ENCODE measurements at places on chromosomes 12 and 14. TPM values are rescaled to one million over a fixed set of nuclear protein-coding genes. Genes with fewer than 3 reads are reported as not detected.

DNA sequence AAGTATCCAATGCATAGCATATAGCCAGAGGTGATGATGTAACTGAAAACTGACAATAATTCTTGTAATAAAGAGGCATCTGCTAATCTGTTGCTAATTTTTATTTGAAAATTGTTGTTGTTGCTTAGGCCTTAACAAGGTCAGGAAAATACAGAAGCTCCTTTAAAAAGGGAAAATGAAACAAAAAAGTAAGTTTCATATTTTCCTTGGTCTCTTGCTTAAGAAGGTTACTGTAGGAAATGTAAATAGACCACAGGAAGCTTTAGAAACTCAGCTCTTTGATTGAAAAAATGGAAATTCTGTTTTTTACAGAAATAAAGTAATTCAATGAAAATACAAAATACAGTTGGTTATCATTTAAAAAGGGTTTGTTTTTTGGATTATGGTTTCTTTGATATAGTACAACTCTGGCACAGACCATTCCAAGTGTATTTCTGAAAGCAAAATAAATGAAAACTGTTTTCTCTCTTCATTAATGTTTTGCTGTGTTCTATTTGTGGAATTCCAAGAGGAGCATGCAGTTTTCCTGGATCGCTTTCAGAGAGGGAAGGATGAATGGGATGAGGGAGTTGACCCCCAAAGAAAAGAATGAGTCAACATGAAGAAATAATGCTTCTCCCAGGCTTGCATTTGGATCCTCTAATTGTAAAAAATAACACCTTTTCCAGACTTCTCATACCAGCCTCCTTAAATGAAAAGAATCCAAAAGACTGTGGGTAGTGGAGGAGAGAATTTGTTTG lies 398.0 kb upstream of the FAR2 start:
- DNase-seq = no peak

- DNase-seq = no peak
These were observed 98.1 kb downstream of the GAS2L3 start for GRCh38 chr12:100671396-100672074.

The CRIP1 gene
- polyA plus RNA-seq = 27.1 TPM

GRCh38 chr12:618605-619004 lies 44.6 kb downstream of the NINJ2 start:
- no peak for DNase-seq

GRCh38 chr14:68628605-68629310 lies 164.1 kb downstream of the ZFP36L1 start:
- no peak for DNase-seq

DNA sequence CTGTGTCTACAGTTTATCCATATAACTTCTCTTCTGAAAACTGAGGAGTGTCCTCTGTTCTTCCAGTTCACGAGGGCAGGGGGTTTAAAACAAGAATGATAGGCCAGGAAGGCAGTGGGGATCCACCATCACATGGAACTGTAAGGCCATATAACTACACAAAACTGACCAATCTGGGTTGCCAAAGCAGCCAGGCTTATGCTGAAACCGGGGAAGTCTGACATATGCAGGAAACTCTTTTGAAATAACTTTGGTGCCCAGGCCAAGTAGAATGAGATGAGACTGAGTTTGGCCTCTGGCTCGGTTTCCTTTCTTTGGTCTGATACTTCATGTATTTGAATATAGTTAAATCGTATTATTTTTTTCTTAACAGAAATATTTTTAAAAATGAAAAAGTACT lies 18.0 kb upstream of the ATF1 start:
- no peak for DNase-seq

The NXPH4 gene
- 3.6 TPM for polyA plus RNA-seq

GRCh38 chr14:93219103-93219726 lies 12.2 kb downstream of the UBR7 start:
- peak; percentile 28 for DNase-seq

The EIF2S3B gene
- 1.5 TPM for polyA plus RNA-seq

GRCh38 chr12:48777501-48778400 lies 11.1 kb downstream of the ADCY6 start:
- DNase-seq = no peak

GRCh38 chr12:105671720-105672119 lies 341.2 kb downstream of the C12orf75 start:
- no peak for DNase-seq

The VSIG10 gene
- 20.5 TPM for polyA plus RNA-seq

The ARHGEF40 gene
- polyA plus RNA-seq = 71.5 TPM

GRCh38 chr12:97299847-97300246 lies 162.8 kb upstream of the RMST start:
- DNase-seq = no peak

- no peak for DNase-seq
These were observed 72.3 kb downstream of the METTL25 start for GRCh38 chr12:82430541-82431145.

The ACOT4 gene
- polyA plus RNA-seq = 3.7 TPM

The PTPRQ gene
- 31.5 TPM for polyA plus RNA-seq

DNA sequence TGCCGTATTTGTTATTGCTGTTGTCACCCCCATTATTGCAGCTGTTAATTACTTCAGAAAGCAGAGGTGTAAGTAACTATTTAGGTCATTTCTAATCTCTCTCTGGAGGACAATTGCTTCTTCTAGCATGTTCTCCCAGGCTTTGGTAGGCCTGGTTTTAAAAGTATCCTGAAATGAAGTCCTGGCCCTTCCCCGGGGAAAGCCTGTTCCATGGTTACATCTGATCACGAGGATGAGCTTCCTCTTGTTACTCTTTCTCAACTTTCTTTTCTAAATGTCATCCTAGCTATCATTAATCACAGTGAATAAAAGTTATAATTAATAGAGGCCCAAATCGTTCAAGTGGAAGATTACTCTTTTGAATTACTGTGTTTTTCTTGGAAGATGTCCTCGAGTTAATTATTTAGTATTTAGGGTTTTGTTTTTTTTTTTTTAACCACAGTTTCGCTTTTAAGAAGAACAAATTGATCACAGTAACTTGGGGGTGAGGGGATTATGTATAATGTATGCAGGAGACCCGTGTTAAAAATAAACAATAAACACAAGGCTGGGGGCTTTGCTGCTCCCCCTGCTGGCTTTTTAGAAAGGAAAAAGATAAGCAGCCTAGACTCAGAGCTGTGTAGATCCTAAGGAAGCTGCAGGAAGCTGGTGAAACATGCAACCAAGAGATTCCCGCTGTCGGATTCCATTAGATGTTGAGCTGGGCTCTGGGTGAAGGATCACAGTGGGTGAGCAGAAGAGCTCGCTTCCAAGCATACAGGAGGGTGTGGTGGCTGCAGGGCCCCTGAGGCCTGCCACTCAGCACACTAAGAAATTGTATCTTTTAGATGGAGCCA lies 420.1 kb downstream of the FUT8 start:
- peak; percentile 14 for DNase-seq

The NUAK1 gene
- 10.4 TPM for polyA plus RNA-seq

- DNase-seq = no peak
These were observed 28.7 kb downstream of the WNT5B start for GRCh38 chr12:1657688-1658087.

The SERPINA1 gene
- 106 TPM for polyA plus RNA-seq

The NDRG2 gene
- polyA plus RNA-seq = 184 TPM

GRCh38 chr12:77998236-77998786 lies 167.6 kb downstream of the NAV3 start:
- DNase-seq = no peak

DNA sequence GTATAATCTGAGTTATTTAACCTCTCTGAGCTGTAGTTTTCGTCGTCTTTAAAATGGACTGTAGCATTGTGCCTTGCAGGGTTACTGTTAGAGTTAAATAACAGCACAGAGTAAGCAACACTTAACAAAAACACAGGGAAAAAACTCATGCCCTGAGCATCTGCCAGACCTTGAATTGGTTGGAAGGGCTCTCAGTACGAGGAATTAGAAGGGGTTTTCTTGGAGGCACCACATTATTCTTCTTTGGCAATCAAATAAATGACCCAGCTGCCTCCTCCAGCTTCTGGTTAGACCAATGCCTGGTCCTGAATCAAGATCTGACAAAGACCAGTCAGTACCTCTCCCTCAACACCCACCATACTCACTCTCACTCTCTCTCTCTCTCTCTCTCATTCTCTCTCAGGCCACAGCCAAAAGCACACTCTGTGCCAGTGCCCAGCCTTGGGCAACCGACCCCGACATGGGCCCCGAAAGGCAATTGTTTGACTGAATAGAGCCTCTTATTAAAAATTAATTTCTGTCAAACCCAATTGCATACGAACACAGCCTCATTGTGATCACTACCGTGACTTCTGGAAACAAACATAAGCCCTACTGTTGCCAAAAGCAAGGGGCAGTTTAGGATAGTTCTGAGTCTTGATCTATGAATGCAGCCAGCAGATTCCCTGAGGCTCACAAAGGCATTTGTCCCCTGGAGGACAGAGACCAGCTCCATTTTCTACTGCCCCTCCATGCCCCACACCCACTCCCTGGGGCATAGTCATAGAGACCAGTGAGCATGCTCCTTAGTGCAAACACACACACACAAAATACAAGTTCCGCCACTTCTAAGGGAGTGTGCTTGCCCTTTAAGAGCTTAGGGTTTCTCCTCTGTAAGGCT lies 23.9 kb downstream of the DUSP6 start:
- no peak for DNase-seq

The PRIMA1 gene
- 1.4 TPM for polyA plus RNA-seq

DNA sequence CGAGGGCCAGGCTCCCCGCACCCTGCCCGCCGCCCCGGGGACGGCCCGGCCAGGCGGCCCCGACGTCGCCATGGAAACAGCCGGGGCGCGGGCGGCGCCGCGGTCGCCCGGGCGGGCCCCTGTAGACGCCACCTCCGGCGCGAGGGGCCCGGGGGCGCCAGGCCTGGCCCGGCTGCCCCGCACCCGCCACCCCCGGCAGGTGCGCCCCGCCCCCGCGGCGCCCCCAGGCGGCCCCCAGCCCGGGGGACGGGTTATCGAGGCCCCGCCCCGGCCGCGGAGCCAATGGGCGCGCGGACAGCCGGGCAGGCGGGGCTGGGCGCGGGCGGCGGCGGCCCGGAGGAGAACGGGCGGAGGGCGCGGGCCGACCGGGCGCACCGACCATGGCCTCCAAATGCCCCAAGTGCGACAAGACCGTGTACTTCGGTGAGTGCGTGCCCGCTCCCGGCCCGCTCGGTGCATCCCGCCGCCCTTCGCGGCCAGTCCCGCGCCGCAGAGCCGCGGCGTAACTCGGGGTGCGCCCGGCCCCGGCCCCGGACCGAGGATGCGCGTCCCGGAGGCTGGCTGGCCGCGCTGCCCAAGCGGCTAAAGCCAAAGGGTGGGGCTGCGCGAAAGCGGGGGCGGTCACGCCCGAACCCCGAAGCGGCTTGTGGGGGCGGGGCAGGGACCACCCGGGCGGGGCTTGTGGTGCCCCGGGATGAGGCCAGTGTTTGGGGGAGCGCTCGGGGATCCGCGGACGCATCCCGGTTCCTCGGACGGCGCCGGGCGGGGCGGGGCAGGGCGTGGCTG lies at the start of gene CRIP2:
Gene CRIP2, plus strand, starts transcription at position 339 of the 786 bp plus-strand sequence. Its CDS starts 42 bp downstream, at position 381.
- DNase-seq = no peak

GRCh38 chr12:123056053-123056452 lies 75.6 kb downstream of the ARL6IP4 start:
- DNase-seq = no peak

GRCh38 chr14:101018561-101019290 lies 115.2 kb upstream of the RTL1 start:
- no peak for DNase-seq

- DNase-seq = no peak
These were observed 247.4 kb downstream of the GALC start for GRCh38 chr14:87745507-87746118.

- DNase-seq = no peak
These were observed 6.0 kb upstream of the MANSC4 start for GRCh38 chr12:27785882-27786570.

DNA sequence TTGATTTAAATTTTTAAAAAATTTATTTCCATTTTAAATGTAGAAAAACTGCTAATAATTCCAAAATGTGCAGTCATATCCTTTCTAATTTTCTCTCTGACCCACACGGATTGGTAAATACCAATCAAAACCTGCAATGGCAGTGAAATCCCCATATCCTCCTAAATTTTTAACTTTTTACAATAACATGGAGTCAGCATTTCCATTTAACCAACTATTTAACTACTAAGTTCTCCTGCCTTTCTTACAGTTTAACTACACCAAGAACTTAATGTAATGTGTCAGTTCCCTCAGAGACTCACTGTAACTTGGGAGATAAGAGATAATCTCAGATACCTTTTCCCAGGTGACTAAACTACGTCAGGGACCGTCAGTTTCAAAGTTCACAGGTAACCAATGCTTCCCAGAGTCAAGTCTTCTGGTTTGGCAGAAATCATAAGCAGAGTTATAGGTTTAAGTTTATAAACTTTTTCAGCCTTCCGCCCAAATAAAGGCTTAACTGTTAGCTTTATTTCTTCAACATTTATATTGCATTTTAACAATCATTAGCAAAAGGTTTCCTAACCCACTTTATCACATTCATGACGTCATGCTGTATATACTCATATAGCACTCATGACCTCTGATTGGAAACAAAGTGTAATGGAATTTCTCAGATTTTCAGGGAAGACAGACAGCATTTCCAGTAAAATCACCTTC lies 7.6 kb downstream of the KRAS start:
- DNase-seq = no peak

- DNase-seq = no peak
These were observed 76.2 kb upstream of the DYNC1H1 start for GRCh38 chr14:101888182-101888581.

DNA sequence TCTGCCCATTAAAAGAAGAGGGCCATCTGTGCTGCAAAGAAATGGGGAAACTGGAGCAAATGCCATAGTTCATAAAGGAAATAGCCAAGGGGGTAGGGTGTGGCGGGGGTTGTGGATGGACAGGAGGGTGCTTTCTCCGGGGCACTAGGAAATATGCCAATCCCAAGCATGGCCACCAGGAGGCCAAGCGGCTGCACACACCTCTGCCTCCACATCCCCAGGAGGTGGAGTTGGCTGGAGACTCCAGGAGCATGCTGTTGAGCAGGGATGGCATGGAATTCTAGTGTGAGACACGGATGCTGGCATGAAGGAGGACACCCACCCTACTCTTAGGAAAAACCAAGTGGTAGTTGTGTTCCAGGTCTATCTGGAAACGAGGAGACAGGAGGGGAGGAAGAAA lies 25.2 kb downstream of the NID2 start:
- no peak for DNase-seq

DNA sequence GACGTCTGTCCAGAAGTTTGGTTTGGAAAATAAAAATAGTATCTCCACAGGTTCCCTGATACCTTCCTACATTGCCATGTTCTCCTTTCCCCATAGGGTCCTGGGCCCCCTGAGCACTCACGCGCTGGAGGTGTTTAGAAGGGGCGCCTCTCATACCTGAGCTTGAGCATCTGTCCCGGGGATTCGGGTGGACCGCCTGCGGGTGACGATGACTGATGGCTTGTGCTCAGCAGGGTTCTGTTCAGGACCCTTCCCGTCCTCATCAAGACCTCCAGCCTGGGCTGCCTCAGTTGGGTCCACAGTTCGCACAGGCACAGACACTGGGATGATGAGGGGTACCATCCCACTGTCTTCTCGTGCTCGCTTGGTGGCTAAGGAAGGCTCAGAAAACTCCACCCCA lies 22.7 kb upstream of the PNMA1 start:
- no peak for DNase-seq

The ZDHHC22 gene
- polyA plus RNA-seq = 0.37 TPM

DNA sequence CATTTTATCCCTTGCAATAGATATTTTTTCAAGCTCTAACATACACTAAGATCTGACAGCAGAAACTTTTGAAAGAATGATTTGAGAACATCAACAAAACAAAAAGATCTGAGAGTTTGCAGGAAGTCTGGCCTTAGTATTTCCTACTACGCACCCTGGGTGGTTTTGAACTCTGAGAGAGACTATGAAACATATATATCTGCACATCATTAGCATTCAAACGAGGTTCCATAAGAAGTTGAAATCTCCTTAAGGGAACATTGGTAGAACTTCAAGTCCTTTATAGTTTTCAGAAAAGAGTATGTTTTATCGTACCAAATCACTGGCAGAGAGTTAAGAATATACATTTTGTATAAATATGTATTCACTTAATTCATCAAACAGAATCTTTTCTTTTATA lies 86.3 kb downstream of the RMST start:
- no peak for DNase-seq

The KRT5 gene
- polyA plus RNA-seq = 0.28 TPM
